Dermis microvascular lymphatic vessel endothelial cell (primary cell): ENCODE measurements at places on chromosomes 1 and 21.
A peak's percentile ranks its signal among the peaks of the same experiment; 100 is the strongest.

DNA sequence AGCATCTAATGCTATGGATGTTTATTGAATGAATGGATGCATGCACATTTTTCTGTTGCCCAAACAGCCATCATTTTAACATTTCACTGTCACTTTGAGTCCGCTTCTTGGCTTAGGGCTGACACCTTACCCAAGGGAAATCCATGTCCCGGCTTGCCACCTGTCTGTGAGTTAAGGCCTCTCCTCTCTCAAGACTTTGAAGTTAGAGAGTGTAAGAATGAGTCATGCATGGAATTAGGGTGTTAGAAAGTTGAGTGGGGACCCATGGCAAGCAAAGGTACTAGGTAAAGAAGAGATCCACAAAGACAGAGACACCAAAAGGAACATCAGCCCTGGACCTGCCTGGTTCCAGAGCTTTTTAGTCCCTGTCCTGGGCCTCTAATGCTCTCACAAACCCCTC is 35.1 kb downstream of the ATP1A1 start:
- no peak for DNase-seq

DNA sequence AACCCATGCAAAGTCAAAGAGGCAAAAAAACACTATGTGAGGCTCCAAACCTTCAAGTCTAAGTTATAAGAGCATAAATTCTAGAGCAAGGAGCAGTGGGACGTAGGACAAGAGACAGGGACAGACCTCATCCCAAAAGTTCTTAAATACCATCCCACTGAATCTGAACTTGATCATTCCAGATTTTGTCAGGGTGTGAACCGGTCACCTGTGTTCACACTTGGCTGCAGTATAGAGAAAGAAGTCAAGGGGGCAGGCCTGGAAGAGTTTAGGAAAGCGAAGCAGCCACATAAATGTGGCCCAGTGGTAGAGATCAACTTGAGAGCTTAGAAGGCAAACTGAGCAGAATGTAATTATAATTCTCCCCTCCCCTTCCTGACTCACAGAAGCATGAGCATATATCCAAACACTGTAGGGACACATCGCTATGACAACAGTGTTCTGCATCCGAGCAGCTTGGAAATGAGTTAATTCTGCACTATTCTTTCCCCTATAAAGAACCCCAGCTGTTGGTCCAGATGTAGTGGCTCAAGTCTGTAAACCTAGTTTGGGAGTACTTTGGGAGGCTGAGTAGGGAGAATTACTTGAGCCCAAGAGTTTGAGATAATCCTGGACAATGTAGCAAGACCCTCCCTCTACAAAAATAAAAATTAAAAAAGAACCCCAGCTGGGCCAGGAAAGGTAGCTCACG is 2.7 kb downstream of the AKR7A2 start:
- DNase-seq = peak; percentile 37

- no peak for DNase-seq
These were observed 159.7 kb downstream of the PTGER3 start for GRCh38 chr1:70887936-70888335.

GRCh38 chr1:108593448-108593847 is 33.5 kb downstream of the EEIG2 start:
- DNase-seq = no peak

DNA sequence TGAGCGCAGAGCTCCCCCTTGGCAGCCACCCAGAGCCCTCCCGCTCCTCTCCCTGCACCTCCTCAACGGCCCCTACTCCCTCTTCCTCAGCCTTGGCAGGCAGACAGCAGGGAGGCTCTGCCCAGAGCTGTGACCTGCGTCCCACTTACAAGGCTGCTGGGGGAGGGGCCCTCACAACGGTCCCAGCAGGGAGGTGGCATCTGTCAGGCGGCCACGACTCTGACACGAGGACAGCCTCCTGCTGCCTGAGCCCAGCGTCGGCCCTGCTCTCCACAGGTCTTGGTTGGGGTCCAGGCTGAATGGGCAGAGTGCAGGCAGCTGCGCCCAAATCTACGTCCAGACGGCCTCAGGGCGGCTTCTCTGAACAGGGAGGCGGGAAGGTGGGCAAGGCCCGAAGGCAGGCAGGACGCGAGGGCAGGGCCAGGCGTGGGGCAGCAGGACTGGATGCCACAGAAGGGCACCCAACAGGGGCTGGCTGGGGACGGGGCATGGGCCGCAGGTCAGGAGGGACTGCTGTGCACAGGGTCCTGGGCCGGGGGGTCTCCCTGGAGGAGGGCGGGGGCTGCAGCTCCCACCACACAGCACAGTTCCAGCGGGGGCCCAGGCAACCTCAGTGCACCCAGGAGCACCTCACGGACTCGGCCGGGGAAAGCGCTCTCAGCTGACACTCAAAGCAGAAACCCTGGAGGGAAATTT is 7.5 kb downstream of the SLC19A1 start:
- no peak for DNase-seq

DNA sequence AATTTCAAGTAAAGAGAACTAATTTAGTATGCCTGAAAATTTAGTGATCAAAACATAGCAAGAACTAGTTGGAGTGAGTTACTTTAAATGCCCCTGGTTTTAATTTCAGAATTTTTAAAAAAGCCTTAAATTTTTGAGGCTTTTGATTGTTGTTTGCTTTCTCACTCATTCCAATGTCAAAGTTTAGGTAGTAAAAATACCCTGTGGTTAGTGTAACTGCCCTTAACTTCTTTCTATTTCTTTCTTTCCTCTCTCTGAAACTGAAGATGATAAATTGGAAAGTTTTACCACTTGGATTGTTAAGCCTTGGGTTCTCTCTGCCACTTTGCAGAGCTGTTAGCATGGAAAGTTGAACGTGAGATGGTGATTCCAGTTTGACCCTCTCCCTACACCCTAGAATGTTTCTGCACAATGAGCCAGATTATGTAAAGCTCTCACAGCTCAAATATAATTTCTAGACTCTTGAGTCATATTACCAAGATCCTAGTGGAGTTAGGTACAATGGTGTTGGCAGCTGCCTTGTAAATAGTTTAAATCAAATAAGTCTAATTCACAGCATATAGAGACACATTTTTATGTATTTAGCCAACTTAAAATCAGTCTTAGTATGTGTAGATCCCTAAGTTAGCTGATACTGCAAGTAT is 192.4 kb upstream of the SGIP1 start:
- no peak for DNase-seq

- DNase-seq = no peak
These were observed 6.7 kb downstream of the TRPM2 start for GRCh38 chr21:44360159-44360558.

GRCh38 chr21:18251065-18251464 is 6.4 kb downstream of the CHODL start:
- no peak for DNase-seq

- DNase-seq = no peak
These were observed 70.2 kb upstream of the GOLT1A start for GRCh38 chr1:204283711-204284651.

- DNase-seq = no peak
These were observed 73.3 kb downstream of the ADARB1 start for GRCh38 chr21:45147473-45148315.

- peak; percentile 80 for DNase-seq
These were observed 42.7 kb upstream of the SLC16A1 start for GRCh38 chr1:112998592-112999235.

GRCh38 chr1:55444667-55445066 is 229.5 kb upstream of the USP24 start:
- DNase-seq = no peak

- DNase-seq = no peak
These were observed 21.7 kb upstream of the ACTRT2 start for GRCh38 chr1:2999571-2999970.
